ENCODE measurements at places on chromosomes 6 and 20.

- DNase-seq, result no peak
These were observed 5.1 kb downstream of the BPIFB2 start for GRCh38 chr20:33012327-33013189.

DNA sequence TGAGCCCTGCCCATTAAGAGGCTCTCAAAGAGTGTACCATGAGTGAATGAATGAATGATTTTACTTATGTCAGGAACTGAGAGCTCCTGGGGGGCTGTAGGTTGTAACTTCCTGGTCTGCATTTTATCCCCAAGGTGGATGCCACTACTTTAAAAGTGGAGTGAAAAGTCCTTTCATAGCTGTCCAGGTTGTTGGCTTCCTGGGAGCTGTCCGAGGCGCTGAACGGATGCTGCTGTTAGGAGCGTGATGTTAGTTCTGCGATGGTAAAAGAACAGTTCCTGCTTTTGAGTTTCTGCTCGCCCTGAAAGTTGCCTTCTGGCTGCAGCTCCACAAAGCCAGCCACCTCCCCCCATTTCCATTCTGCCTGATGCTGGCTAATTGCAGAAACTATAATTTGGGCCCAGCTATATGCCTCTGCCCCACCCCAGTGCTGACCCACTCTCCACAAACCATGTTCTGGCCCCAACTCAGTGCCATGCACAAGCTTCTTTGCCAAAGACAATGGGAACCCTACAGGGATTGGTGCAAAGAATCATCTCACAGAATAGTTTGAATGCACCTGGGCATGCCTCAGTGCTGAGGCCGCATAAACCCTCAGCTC, 330.9 kb upstream of the CDH4 start:
- no peak for DNase-seq

DNA sequence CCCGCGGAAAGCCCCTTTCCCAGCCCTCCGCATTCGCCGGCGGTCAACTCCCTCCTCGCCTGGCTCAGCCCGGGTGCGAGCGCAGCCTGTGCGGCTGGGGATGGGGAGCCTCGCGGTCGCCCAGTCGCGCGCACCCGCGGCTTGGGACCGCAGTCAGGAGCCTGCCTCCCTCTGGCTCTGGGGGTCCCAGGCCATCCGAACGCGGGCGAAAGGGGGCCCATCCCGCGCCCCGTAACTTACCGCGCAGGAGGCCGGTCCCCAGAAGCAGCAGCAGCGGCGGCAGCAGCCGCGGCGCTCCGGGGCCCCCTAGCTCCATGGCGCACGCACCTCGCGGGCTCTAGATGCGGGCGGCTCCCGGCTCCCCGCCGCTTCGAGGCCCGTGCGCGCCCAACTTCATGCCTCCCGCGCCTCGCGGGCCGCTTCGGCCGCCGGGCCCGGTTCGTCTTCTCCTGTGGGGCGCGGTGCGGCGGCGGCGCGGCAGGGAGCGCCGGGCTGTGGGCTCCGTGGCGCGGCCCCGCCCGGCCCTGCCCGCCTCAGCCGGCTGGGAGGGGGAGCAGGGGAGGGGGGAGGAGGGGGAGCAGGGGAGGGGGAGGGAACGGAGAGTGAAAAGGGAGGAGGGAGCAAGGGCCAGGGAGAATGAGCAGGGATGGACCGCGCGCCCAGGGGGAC, at the start of gene CHRNA4:
Gene CHRNA4, minus strand, starts transcription at position 500 of the 669 bp plus-strand sequence. Its CDS starts 184 bp downstream, at position 316.
- DNase-seq, result no peak

DNA sequence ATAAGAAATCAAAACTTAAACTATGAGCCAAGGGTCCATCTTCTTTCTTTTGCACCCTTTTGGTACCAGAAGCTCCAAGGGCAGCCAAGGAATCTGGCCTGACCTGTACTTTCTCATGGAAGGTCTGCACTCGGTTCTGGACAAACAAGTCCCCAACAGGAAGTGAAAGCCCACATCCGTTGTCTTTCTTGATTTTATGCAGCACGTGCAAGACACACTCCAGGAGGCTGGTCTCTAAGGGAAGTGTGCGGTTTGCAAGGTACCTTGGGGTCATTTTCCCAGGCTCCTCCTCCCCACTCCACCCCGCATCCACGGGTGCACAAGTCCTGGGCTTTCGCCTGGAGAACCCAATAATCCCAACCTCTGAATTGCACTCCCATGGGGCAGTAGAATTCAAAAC, 101.9 kb downstream of the NFATC2 start:
- no peak for DNase-seq

DNA sequence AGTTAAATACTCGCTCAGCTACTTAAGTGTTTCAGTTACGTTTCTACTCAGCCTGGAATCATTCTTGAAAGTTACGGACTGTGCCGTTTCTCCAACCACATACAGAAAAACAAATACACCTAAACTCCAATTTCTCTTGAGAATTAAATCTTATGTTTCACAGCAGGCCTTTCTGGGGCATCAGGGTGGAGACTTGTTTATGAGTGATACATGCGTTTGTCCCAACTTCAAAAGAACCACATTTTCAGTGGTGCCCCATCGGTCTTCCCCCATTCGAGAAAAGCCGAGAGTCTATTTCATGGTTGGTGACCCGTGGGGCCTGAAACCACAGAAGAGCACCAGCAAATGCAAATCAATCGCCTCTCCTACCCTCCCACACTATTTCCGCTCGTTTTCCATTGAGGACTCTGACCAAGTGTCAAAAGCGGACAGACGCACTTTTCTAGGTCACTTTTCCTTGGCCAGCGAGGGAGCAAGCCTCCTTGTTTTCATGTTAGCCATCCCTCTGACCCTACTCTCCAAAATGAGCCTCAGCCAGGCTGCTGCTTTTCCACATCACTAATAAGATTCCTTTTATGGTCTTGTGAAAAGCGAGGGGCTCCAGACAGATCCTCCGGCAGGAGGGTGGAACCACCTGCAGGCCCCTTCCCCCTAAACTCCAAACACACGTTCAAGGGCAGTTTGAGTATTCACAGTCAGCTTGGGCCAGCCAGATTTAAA, 3.1 kb downstream of the JAG1 start:
- no peak for DNase-seq
